A673 (cell line): ENCODE measurements at places on chromosomes 4 and X.
A peak's percentile ranks its signal among the peaks of the same experiment; 100 is the strongest.

DNA sequence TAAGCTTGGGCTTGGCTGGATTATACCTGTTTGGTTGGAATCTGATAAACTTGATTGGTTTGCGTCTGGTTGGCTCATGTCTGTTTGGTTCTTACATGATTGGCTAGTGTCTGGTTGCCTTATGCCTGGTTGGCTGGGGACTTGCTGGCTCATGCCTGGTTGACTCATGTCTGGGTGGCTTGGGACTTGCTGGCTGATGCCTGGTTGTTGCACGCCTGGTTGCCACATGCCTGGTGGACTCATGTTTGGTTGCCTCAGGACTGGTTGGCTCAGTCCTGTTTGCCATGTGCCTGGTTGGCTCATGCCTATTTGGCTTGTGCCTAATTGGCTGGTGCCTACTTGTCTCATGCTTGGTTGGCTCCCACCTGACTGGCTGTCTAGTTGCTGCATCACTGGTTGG lies 104.5 kb downstream of the APOOL start:
- H3K36me3 ChIP-seq = no peaks in the 10 kb centered on the region
- no peaks in the 10 kb centered on the region for H3K27me3 ChIP-seq
- H3K27ac ChIP-seq = no peak overlapping the region
- H3K4me3 ChIP-seq = no peak overlapping the region

- H3K36me3 ChIP-seq = no peaks in the 10 kb centered on the region
- no peaks in the 10 kb centered on the region for H3K4me1 ChIP-seq
- no peak for DNase-seq
- H3K27me3 ChIP-seq = no peaks in the 10 kb centered on the region
- H3K27ac ChIP-seq = no peak overlapping the region
Measured at GRCh38 chr4:66284991-66285451, 614.7 kb upstream of the EPHA5 start.

- no peaks in the 10 kb centered on the region for H3K4me1 ChIP-seq
- no peak overlapping the region for H3K27ac ChIP-seq
- no peak overlapping the region for H3K4me3 ChIP-seq
- no peaks in the 10 kb centered on the region for H3K36me3 ChIP-seq
- H3K27me3 ChIP-seq = peaks cover 45% of the 10 kb centered on the region
Measured at GRCh38 chr4:6242271-6243029, 27.2 kb upstream of the WFS1 start.

DNA sequence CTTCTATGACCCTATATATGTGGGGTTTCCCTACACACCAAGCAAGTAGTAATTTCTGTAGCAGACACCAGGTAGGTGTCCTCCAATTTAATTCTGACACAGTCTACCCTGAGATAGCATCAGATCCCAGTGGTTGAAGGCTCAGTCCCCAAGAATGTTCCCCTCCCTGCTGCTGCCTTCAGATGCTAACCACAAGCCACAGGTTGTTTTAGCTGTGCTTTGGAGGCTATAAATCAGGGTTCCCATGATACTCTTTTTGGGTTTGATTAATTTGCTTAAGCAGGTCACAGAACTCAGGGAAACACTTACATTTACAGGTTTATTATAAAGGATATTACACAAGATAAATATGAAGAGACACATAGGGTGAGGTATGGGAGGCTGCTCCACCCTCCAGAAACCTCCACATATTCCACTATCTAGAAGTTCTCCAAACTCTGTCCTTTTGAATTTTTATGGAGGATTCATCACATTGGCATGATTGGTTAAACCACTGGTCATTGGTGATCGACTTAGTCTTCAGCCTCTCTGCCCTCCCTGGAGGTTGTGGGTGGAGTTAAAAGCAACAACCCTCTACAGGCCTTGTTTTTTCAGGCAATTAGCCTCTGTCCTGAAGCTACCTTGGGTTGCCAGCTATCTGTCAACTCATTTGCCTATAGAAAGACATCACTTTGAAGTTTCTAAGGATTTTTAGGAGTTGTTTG lies 50.8 kb downstream of the GRIA2 start:
- no peaks in the 10 kb centered on the region for H3K27me3 ChIP-seq
- H3K36me3 ChIP-seq = no peaks in the 10 kb centered on the region
- H3K4me3 ChIP-seq = no peak overlapping the region
- H3K4me1 ChIP-seq = no peaks in the 10 kb centered on the region
- DNase-seq = no peak

DNA sequence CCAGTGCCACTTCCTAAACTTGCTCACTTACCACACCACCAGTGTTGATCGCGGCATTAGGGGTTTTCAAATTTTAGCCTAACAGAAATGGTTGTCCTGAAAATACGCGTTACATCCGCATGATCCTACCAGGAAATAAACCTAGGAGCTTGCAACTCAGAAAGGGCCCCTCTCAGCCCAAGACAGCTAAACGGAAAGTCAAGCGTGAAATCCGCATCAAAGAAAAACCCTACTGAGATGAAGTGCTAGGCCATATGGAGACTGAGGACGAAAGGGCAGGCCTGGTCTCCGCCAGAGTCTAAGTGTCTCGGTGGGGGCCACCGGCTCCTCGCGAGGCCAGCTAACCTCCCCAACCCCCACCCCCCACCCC lies 626 bp downstream of the YTHDC1 start:
- peak overlapping the region; percentile 93 for H3K27ac ChIP-seq
- H3K4me3 ChIP-seq = peak overlapping the region; percentile 74
- H3K4me1 ChIP-seq = peaks cover 5% of the 10 kb centered on the region
- no peaks in the 10 kb centered on the region for H3K27me3 ChIP-seq
- no peaks in the 10 kb centered on the region for H3K36me3 ChIP-seq

- no peak overlapping the region for H3K4me3 ChIP-seq
- no peaks in the 10 kb centered on the region for H3K27me3 ChIP-seq
- H3K36me3 ChIP-seq = no peaks in the 10 kb centered on the region
- DNase-seq = no peak
Measured at GRCh38 chrX:18951032-18951431, 32.9 kb downstream of the PHKA2 start.

- no peak overlapping the region for H3K4me3 ChIP-seq
- no peak overlapping the region for H3K27ac ChIP-seq
- no peak for DNase-seq
Measured at GRCh38 chr4:120084327-120084726, 17.7 kb upstream of the MAD2L1 start.

DNA sequence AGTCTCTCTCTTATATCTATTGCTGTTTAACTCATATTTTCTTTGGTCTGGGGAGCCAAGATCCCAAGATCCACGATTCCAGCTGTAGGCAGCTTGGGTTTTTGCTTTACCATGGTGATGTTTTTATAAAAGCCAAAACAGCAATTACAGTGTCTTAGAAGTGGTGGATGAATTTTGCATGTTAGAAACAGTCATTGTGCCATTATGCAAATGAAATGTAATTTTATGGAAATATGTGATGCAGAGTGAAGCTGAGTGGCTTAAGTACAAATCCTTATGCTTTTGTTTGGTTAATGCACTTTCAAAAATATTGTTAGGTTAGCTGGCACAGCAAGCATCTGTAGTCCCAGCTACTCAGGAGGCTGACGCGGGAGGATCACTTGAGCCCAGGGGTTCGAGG lies 32.8 kb upstream of the PTTG2 start:
- H3K4me3 ChIP-seq = no peak overlapping the region
- no peaks in the 10 kb centered on the region for H3K27me3 ChIP-seq
- no peaks in the 10 kb centered on the region for H3K4me1 ChIP-seq

DNA sequence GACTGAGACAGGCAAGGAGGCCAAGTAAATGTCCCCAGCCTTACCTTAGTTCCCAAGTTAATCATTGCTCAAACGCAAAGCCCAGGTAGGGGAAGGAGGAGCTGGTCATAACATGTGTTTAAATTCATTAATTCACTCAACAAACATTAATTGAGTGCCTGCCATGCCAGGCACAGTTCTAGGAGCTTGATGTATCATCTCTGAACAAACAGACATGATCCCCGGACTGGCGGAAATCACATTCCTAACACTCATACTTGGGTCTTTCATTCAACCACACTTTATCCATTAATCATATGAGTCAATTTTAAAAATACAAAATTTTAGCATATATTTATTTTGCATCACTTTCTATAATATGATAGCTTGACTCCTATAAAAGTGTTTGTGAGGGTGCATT lies 335.3 kb upstream of the NOCT start:
- no peaks in the 10 kb centered on the region for H3K36me3 ChIP-seq
- H3K4me1 ChIP-seq = no peaks in the 10 kb centered on the region
- H3K4me3 ChIP-seq = no peak overlapping the region
- DNase-seq = no peak
- no peak overlapping the region for H3K27ac ChIP-seq

DNA sequence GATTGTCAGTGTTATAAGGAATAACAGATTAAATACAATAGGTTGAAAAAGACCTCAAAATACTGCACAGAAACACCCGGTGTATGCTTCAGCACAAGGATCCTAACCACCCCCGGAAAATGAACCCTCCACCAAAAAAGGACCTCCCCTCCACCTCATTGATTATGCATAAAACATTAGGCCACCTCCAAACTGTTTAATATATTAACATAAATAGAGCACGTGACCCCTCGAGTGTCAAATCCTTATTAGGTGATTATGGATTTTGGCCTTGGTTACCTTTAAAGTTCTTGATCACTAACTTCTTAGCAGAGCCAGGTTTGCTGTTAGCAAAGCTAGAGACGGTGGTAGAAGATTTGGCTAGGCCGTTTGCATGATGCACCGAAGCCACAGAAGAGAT lies 958 bp downstream of the CUL4B start:
- peaks cover 5% of the 10 kb centered on the region for H3K4me1 ChIP-seq
- H3K36me3 ChIP-seq = no peaks in the 10 kb centered on the region
- DNase-seq = peak; percentile 13

DNA sequence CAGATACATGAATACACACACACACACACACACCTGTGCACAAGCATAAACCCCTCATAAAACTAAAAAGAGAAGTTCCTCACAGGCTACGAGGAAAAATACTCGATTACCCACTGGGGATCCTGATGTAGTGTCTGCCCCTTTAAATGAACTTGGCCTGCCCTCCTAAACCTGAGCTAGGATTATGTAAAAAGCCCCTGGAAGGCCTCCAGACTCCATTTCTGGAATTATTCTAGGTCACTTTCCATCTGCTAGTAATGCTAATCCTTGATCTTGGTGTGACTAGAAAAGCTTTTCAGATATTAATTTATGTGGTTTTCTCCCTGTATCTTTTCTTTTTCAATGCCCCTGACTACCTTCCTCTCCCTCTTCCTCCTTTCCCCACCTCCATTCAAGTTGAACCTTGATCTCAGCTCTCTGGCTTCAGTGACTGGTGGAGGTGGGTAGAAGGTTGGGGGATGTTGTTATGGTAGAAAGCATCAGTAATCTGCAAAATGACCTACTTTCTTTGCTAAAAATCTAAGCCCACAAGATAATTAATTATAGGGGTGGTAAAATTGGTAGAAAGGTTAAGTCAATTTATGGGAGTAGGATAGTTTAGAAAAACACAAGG lies 25.5 kb upstream of the ZNF330 start:
- H3K27ac ChIP-seq = no peak overlapping the region
- no peak overlapping the region for H3K4me3 ChIP-seq
- no peaks in the 10 kb centered on the region for H3K27me3 ChIP-seq
- H3K4me1 ChIP-seq = no peaks in the 10 kb centered on the region
- no peak for DNase-seq
- no peaks in the 10 kb centered on the region for H3K36me3 ChIP-seq

DNA sequence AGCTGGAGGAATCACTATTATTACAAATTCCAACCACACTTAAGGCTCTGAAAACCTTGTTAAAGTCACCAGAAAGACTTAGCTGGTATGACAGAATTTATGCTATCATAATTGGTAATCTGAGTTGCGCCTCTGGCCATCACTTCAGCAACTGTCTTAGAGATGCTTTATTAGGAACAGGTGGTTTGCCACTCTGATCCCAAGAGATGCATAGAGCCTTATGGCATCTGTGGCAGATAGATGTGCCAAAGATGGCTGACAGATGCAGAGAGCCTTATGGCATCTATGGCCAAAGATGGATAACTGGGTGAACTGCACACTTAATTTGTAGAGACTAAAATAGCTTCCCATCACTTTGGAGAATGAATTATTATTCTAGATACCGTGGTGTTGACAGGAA lies 32.3 kb upstream of the PLAC8 start:
- H3K4me3 ChIP-seq = no peak overlapping the region
- H3K27ac ChIP-seq = no peak overlapping the region
- no peaks in the 10 kb centered on the region for H3K4me1 ChIP-seq
- DNase-seq = no peak
- no peaks in the 10 kb centered on the region for H3K27me3 ChIP-seq
- no peaks in the 10 kb centered on the region for H3K36me3 ChIP-seq

GRCh38 chr4:123415977-123416376 lies 19.4 kb downstream of the SPRY1 start:
- H3K36me3 ChIP-seq = no peaks in the 10 kb centered on the region
- H3K4me3 ChIP-seq = no peak overlapping the region
- H3K27me3 ChIP-seq = no peaks in the 10 kb centered on the region
- H3K27ac ChIP-seq = no peak overlapping the region

DNA sequence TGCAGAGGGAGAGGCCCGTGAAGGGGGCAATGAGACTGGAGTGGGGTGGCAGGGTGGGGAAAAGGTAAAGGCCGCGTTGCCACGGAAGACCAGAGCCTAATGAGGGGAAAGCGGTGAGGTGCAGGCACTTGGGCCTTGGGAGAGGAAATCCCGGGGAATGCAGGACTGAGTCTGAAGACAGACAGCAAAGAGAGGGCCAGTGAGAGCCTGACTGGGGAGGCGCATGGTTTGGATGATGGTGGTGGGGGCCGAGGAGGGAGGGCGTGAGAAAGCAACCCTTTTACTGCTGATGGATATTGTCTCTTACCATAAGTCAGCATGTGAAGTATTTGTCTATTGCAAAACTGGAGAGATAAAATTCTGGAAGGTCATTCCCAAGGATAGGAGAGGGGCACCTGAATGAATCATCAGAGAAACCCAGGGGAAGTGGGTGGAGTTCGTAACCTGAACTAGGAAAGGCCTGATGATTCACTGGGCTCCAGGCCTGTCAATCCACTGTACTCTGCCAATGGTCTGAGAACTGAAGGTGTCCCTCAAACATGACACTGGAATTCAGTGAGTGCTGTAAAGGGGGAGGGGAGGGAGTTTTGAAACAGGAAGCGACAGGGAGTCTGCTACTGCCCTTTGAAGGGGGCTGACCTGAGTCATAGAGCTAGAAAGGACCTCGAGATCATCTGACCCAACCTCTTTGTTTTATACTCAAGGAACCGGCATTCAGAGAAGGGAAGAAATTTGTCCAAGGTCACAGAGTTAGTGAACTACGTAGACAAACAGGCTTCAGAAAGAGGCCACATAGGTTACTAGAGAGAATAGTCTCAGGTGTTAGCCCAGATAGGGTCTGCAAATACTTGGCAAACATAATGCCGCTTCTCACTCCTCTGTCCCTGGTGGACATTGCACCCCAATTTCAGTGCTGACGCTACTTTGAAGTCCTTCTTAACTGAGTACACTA lies 52.2 kb downstream of the NALF2 start:
- peak; percentile 17 for DNase-seq
- no peaks in the 10 kb centered on the region for H3K4me1 ChIP-seq
- no peak overlapping the region for H3K27ac ChIP-seq
- H3K27me3 ChIP-seq = no peaks in the 10 kb centered on the region
- H3K36me3 ChIP-seq = no peaks in the 10 kb centered on the region
- H3K4me3 ChIP-seq = no peak overlapping the region

- DNase-seq = no peak
- H3K36me3 ChIP-seq = no peaks in the 10 kb centered on the region
- no peak overlapping the region for H3K4me3 ChIP-seq
- peaks cover 46% of the 10 kb centered on the region for H3K27me3 ChIP-seq
- H3K4me1 ChIP-seq = no peaks in the 10 kb centered on the region
- H3K27ac ChIP-seq = no peak overlapping the region
Measured at GRCh38 chr4:185809121-185809520, 2.9 kb downstream of the SORBS2 start.
